Cortex of kidney (tissue), 1 donor: ENCODE measurements at places on chromosomes 5 and 9.

DNA sequence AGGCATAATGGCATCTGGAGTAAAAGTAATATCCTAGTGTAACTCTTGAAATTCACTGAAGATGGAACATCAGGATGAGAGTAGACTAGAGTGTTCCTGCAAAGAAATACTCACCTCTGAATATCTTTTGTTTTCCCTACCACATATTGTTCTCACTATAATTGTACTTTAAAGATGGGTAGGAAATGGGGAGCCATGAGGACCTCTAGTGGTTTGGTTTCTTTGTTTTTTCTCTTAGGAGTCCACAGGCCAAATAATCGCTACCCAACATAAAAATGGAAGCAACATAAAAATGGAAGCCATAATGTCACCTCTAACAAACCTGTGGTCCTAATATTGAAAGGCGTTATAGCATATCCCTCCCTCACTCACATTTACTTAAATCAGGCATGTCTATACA is 2375.8 kb downstream of the MAT2B start:
- DNase-seq, result no peak

DNA sequence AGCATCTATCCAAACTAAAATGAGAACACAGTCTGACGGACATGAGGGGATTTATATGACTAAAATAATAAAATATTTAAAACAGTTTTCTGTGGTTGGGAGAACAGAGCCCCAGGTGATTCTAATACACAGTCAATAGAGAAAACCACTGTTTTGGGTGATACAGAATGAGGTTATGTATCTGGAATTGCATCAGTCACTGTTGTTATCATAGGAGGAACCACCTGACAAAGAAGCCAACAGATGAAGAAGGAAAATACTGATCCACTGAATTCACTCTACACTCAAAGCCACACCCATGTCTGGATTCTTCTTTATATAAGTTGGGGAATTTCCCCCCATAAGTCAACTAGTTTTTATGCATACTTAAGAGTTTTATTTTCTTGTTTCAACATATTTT is 799.0 kb downstream of the TLR4 start:
- no peak for DNase-seq

DNA sequence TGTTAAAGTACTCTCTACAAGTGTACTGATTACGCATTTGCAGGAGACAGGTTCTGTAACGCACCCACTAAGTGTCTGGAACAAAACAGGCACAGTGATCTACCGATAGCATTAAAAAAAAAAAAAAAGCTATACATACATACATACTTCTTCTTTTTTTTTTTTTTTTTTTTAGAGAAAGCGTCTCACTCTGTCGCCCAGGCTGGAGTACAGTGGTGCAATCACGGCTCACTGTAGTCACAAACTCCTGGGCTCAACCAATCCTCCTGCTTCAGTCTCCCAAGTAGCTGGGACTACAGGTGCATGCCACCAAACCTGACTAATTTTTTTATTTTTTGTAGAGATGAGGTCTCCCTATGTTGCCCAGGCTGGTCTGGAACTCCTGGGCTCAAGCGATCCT is 7.6 kb downstream of the KIF24 start:
- DNase-seq, result no peak

- no peak for DNase-seq
Observed at GRCh38 chr5:57184322-57184721, 10.5 kb downstream of the GPBP1 start.

DNA sequence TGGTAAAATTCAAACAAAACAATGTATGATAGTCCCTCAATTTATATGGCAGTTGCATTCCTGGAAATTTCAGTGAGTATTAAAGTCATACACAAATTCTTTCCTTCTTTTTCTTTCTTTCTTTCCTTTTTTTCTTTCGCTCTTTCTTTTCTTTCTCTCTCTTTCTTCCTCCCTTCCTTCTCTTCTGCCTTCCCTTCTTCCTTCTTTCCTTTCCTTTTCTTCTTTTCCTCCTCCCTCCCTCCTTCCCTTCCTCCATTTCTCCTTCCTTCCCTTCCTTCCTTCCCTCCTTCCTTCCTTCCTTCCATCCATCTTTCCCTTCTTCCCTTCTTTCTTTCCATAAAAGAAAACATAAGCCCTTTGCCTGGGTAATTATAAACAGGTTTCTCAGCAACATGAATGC is 58.1 kb upstream of the HSPB3 start:
- no peak for DNase-seq
